ENCODE measurements at places on chromosomes 6 and 20.

DNA sequence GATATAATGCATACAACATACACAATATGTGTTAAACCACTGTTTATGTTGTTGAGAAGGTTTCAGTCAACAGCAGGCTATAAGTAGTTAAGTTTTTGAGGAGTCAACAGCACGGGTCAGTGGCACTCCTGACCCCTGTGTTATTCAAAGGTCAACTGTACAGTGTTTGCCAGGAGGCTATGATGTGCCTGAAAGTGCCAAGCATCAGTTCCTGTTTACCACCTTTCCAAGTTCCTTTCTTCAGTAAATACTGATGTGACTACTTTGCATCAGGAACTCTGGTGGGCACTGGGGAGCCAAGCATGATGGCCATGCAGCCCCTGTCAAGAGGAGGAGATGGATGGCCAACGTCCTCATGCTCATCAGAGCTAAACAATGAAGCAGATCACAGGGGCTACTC is 224.4 kb upstream of the EXOC2 start:
- DNase-seq, result no peak

DNA sequence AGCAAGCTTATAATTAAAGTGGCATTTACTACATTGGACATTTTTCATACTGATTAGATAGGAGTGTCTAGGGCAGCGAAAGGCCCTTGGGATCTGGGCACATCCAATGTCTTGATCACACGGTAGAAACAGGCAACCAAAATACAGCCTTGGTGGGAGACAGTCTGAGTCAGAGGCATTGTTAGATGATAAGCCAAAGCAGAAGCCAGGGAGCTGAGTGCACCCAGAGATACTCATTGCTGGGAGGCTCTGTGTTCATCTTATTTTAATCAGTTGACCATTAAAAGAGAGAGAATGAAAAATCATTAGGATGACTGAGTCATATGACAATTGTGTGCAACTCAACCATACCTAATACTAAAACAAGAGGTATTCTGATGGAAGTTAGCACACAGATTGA is 109.5 kb downstream of the LCA5 start:
- DNase-seq, result no peak

- DNase-seq, result no peak
Observed at GRCh38 chr20:62062661-62063314, 2.9 kb downstream of the TAF4 start.

- DNase-seq, result no peak
Observed at GRCh38 chr6:12335717-12336116, 45.6 kb downstream of the EDN1 start.

DNA sequence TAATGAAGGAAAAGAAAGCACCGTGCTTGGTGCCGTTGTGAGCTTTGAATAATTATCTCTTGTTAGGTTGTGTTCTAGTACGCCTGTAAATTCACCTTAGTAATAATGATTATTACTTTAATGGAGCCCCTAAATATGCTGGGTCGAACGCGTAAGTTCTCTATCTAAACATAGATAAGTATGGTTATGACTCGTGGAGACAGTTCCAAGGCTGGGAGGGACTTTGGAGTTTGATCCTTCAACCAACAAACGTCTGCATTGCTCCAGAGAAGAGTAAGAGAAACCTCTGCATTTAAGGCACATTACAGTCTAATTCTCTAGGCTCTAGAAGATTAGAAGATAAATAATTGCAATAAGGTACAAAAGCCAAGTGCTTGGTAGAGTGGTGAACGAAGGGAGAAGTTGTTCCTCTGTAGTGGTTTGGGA is 514 bp downstream of the ACOT13 start:
- no peak for DNase-seq

- no peak for DNase-seq
Observed at GRCh38 chr20:39699166-39699725, 737.1 kb downstream of the DHX35 start.

DNA sequence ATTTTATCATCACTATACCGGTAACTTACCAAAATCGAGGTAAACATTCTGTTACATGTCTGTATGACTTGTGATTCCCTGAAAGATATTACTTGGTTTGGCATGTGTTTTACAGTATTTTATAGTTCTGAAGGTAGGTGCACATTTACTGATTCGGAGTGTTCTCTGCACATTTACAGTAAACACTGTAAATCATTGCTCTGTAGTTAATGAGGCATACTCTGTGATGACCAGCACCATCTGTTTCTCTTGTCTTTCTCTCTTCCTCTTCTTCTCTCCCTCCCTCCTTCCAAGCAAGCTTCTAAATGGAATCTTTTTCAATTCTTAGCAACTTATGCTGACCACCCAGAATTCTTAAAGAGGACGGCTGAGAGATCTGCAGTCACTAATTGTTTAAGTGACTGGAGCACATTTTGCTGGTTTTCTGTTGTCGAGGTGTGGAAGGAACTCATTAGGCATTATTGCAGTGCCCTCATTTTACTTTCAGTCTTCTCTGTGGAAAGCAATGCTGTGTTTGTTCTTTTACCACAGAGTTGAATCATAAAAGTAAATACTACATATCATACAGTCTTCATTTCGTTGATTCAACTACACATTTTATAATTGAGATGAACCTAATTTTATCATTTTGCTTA is 126.5 kb downstream of the UTRN start:
- DNase-seq, result no peak

DNA sequence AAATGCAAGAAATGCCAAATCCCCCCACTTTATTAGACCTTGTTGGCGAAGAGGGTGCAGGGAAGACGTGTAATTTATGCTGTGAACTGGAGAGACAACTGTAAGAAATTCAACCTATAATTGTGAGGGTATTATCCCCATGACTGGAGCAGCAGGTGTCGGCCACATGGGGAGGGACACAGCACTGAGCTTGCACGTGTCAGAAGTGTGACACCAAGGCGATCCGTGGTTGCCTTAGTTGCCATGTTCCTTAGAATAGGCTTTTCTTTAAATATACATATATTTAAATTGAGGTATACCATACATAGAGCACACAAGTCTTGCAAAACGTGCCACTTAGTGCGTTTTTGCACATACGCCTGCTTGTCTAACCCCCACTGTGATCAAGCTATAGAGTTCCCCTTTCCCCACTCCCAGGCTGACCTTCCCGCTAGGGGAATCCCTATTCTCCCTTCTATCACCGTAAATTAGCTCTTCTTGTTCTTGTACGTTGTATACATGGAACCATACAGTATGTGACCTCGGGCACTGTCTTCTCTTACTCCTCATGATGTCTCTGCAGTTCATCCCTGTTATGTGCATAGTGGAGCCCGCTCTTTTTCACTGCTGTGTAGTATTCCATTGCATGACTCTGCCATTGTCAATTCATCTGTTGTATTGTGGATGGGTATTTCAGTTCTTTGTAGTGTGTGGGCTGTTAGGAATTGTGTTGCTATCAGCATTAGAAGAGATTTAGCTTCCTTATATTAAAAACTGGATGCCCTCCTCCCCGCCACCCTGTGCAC is 81.6 kb upstream of the PMEPA1 start:
- DNase-seq, result no peak

- no peak for DNase-seq
Observed at GRCh38 chr20:18794428-18794787, 19.2 kb upstream of the SCP2D1 start.

DNA sequence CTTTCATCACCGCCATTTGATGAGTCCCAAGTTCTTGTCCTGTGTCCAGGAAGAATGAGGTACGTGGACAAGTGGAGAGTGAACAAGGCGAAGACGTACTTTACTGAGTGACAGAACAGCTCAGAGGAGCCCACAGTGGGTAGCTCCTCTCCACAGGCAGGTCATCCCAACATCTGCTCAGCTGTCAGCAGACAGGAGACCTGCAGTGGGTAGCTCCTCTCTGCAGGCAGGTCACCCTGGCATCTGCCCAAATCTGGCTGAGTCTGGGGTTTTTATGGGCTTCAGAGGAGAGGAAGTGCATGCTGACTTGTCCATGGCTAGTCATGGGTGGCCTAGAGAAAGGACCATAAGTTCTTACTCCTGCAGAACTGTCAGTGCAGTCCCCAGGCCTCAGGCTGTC is 32.7 kb upstream of the PDYN start:
- DNase-seq, result no peak

GRCh38 chr6:139639507-139639906 is 265.1 kb upstream of the CITED2 start:
- no peak for DNase-seq

GRCh38 chr6:152669895-152670294 is 27.8 kb upstream of the MYCT1 start:
- no peak for DNase-seq

Measured in ecto neural progenitor cell (in vitro differentiated cells).